Glutamatergic neuron (in vitro differentiated cells): ENCODE measurements at places on chromosomes 4 and X. TPM values are rescaled to one million over a fixed set of nuclear protein-coding genes. Genes with fewer than 3 reads are reported as not detected.

Gene ARHGAP4
- total RNA-seq: 33.5 TPM

Gene TRIM61
- 0.34 TPM for total RNA-seq

Gene LPAR4
- total RNA-seq: 3.2 TPM

Gene TMEM192
- 16.9 TPM for total RNA-seq

Gene IL1RAPL2
- 0.76 TPM for total RNA-seq

Gene GPR82
- not detected for total RNA-seq

Gene DMRTC1
- total RNA-seq: 1.4 TPM

Gene RHOXF1
- 0.98 TPM for total RNA-seq

Gene PPARGC1A
- total RNA-seq: 13.4 TPM

Gene TLR2
- not detected for total RNA-seq

Gene SCRG1
- total RNA-seq: not detected

Gene WAS
- 2.6 TPM for total RNA-seq

Gene NXF2B
- 0.74 TPM for total RNA-seq

Gene SPIN4
- 5.5 TPM for total RNA-seq

Gene PFKFB1
- 1.1 TPM for total RNA-seq

Gene CT83
- not detected for total RNA-seq

Gene NDST4
- total RNA-seq: 5.6 TPM

DNA sequence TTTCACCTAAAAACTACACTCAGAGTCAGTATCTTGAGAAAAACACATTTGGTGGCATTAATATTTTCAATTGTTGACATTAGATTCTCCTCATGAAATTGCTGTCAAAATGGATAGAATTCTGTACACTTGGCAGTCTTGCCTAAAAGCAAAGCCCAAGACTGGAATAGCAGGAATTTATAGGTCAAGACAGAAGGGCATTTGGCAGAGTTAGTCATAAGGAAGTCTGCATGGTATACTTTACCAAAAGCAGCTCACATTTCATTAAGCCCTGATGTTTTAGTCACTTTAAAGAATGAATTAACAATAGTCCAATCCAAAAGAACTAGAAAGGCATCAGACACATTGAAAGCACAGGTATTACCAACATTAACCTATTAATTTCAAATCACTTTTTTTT, 7.1 kb downstream of the CCDC160 start:
- DNase-seq: no peak

- DNase-seq: peak; percentile 19
Measured at GRCh38 chrX:18377796-18378195, 23.3 kb upstream of the SCML2 start.

DNA sequence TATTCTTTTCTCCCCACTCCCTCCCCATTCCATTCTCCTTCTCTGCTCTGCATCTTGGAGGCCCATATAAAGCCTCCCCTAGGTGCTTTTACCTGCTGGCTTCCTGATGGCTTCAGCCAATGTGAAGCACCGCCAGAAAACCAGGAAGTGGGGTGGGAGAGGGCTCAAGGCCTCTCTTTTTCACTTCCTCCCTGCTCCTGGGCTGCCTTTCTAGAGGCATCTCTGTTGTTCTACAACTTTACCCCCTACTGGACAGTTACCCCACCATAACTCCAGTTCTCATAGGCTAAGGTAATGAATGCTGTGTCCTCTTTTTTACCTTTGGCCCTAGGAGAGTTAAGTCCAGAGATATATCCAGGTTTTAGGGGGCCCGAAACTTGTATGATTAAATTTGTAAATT, 62.4 kb upstream of the PPARGC1A start:
- no peak for DNase-seq

- no peak for DNase-seq
Measured at GRCh38 chr4:24321131-24321530, 263.2 kb downstream of the DHX15 start.

DNA sequence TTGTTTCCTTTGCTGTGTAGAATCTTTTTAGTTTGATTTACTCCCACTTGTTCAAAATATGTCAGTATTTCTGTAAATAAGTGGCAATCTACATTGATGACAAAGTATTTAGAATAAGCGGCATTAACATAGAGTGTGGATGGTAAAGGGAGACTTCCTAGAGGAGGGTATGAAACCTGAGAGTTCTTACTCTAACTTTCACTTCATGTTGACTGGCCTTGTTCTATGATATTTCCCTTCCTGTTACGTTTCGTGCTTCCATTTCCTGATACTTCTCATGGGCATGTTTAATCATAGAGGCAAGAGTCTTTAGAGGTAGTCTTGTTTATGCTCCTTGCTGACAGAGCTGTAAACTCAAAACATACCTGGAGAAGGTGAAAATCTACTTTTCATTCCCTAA, 408.9 kb downstream of the GLUD2 start:
- no peak for DNase-seq

GRCh38 chr4:111633663-111634266, 511.5 kb upstream of the FAM241A start:
- no peak for DNase-seq

DNA sequence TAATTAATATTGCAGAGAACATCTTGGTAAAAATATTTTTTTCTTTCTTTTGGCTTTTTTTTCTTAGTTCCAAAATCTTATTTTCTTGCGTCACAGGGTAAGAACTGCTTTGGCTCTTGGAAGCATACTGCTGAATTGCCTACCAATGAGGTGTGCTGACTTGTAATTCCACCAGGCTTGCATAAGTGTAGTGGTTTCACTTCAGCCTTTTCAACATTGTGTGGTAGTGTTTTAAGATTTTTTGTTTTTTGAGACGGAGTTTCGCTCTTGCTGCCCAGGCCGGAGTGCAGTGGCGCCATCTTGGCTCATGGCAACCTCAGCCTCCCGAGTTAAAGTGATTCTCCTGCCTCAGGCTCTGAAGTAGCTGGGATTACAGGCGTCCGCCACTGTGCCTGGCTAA, 42.4 kb downstream of the N4BP2 start:
- DNase-seq: no peak

GRCh38 chr4:8643986-8644385, 51.4 kb downstream of the CPZ start:
- no peak for DNase-seq

DNA sequence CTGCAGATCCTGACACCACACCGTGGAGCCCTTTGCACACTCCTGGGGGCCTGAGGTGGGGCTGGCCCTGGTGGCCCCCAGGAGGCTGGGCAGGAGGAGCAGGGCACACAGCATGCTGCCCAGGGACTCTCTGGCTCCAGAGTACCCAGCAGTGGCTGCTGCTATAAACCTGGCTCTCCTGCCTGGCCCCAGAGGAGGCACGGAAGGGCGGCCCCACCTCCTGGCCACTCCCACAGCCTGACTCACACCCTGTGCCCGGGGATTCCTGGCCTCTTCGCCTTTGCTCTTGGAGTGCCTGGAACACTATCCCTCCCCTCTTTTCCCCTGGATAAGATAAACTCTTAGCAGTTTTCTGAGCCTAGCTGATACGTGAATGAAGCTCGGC, at the start of gene PSAPL1:
TSS of gene PSAPL1 (minus strand) at position 165 of the 385 bp plus-strand sequence. CDS start at position 114, 51 bp downstream.
- DNase-seq: no peak

DNA sequence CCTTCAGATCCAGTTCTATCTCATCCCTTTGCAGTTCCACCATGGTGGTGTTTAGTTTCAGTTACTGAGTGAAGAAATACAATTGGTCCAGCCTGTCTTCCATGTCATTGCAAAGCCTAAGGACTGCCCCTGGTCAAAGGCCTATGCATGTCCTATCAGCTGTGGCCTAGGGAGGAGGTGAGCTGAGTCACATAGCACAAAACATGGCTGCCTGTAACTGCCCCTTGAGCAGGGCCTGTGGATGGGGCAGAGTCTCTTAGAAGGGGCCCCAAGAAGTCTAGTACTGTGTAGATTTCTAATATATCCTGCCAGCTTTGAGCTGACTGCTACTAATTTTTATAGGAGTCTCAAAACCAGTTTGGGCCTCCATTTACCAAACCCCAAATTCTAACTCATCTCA, 296.7 kb downstream of the FBXW7 start:
- DNase-seq: no peak

DNA sequence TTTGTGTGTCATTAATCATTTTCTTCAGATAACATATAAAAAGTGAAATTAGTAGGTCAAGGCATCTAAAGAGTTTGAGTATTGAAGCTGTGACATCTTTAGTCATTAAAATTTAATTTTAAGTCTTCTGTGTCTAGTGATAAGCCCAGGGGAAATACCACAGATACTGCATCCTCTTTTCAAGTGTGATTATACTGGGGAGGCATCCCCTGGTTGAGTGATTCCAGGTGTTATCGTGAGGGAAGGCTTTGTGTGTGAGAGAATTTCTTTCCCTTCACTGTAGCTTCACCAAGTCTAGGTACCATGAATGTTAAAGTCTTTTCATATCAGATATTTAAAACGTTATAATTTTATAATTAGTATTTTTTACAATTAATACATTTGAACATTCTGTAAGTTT, 193.4 kb downstream of the FRAS1 start:
- DNase-seq: no peak

DNA sequence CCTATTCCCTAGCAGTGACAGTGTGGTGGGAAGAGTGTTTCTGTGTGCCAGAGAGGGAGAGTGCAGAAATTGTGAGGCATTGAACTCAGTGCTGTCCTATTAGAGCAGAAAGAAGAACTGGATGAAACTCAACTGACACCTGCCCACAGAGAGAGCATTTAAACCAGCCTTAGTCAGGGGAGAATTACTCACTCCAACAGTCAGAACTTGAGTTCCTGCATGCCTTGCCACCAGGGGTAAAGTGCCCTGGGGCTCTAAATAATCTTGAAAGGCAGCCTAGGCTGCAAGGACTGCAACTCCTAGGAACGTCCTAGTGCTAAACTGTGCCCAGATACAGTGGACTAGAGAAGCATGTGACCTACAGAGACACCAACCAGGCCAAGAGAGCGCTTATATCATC, 12.8 kb downstream of the CYSLTR1 start:
- no peak for DNase-seq

DNA sequence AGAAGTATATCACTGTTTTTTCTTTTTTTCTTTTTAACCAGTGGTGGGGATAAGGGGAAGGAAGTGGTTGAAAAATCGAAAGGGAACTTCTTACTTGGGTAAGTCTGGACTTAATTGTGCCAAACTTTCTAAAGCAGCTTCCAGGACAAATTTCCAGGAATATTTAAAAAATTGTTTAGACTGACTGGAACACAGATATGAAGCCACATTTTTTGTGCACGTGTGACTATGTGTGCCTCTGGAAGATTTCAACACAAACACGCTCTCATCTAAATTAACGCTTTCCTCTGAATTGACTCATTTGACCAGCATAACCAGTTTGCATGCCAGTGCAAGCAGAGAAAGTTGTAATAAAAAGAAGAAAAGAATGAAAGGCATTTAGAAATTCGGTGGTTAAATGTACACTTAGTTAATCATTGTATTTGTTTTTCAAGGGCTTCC, 18.8 kb upstream of the YTHDC1 start:
- no peak for DNase-seq

GRCh38 chr4:7029212-7029611, 14.0 kb upstream of the TADA2B start:
- DNase-seq: no peak

DNA sequence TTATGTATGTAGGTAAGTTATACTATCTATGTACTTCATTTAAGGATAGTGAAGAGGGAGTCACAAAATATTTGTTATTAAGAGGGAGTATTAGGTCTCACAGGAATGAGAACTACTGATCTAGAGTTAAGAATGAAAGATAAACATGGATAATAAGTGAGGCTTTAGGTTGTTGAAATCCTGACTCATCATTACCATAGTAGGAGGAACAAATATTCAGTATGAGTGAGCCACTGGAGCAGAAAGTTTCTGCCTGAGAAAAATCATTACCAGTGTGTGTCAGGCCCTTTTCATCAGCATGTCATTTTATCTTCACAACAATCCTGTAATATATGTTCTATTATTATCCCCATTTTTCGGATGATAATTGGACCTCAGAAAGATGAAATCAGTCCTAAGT, 27.2 kb upstream of the IGSF1 start:
- no peak for DNase-seq

DNA sequence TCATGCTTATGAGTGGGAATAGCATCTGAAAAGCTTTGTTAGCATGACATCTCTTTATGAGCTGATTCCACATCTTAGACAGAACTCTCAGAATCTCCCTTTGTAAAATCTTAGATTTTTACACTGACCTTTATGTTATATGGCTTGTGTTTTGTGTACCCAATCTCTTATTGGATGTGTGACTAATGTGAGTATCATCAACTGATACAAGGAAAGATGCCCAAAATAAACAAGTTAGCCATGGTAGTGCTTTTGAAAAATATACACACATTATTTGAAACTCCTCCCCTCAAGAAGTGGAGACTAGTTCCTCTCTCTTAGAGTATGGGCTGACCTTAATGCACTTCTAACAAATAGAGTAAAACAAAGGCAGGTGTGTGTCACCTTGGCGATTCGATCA, 160.1 kb upstream of the NRK start:
- no peak for DNase-seq

DNA sequence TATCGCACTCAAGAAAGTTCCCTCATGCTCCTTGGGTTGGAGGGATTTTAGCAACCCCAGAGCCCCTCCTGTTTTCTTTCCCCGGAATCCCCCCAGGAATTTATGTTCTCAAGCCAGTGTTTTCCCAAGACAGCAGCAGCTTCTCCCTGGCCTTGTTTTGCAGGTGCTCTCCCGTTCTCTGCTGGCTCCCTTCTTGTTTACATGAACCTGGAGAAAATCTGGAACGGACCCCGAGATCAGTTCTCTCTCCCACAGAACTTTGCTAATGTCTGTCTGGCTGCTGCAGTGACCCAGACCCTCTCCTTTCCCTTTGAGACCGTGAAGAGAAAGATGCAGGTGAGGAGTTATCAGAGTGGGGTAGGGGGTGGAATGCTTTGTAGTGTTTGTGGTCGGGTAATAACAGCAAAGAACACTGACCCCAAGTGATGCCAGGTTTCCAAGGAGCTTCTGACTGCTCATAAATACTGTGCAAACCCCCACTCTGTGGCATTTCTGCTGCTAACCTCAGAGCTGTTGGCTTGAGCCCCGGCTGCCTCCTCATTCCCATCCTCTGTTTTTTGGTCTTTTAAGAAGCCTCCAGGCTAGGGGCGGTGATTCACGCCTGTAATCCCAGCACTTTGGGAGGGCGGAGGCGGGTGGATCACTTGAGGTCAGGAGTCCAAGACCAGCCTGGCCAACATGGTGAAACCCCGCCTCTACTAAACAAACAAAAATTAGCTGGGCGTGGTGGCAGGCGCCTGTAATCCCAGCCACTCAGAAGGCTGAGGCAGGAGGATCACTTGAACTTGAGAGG, 11.1 kb downstream of the SLC25A43 start:
- DNase-seq: no peak

- DNase-seq: no peak
Measured at GRCh38 chr4:99315839-99316238, 5.4 kb downstream of the ADH1B start.

DNA sequence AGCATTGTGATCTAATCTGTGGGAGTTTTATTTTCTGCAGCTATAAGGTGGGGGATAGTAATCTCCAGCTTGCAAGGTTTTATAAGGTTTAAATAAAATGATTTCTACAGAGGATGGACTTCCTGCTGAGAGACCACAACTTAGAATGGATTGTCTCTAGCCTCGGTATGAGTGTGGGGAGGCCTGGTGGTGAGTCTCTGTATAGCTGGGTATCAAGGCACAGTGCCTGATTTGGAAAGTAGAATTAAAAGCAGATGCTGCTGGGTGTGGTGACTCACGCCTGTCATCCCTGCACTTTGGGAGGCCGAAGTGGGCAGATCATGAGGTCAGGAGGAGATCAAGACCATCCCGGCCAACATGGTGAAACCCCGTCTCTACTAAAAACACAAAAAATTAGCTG, 162.0 kb upstream of the GATB start:
- DNase-seq: no peak
